Renal cortex interstitium (tissue), 15 donors: ENCODE measurements at places on chromosomes 3 and 15. TPM values are rescaled to one million over a fixed set of nuclear protein-coding genes. Genes with fewer than 3 reads are reported as not detected.
A peak's percentile ranks its signal among the peaks of the same experiment; 100 is the strongest.

DNA sequence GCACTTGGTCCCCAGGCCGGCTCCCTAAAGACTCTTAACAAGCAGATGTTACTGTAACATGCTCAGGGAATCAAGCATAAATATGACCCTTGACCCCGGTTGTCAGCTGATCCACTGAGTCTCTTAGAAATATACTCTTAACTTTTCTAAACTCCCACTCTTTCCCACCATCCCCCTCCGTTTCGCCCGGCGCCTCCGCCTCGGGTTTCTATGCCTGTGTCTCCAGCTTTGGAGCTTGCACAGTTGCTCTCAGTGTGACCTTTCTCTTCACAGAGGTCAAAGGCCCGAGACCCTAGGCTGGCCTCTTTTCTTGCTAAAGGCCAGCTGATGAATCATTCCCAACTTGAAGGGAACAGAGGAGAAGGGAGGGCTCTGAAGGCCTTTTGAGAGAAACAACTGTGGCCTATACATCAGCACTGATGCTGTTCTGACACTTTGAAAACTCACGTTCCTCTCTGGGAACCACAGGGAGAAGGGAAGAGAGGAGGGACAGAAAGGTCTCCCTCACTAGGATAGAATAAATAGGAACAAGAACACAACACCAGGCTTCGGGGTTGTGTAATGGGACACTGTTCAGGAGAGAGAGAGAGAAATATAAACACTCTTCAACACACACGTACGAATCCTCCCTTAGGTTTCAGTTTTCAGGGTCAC, 484.5 kb upstream of the NR2F2 start:
- DNase-seq: peak; percentile 86

PRKCD gene
- polyA plus RNA-seq: 17.2 TPM

RARB gene
- polyA plus RNA-seq: 56.0 TPM

- DNase-seq: no peak
Observed at GRCh38 chr3:41118461-41119390, 80.6 kb upstream of the CTNNB1 start.

DNA sequence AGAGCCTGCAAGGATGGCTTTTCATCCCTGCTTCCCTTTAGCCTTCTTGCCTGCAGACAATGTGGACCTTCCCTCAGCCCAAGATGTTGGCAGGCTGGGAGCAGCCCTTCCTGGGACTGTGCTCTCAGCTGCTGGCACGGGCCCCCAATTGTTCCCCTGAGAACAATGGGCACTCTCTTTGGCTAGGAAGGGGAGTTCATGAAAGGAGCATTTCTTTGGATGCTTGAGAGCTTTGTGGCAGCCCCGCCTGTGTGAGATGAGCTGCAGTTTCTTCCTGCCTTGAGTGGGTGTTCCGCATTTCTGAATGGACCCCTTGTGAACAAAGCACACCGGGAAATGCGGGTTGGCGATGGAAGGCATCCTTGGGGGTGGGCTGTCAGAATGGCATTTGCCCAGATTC, 35.0 kb upstream of the BSN start:
- no peak for DNase-seq

DNA sequence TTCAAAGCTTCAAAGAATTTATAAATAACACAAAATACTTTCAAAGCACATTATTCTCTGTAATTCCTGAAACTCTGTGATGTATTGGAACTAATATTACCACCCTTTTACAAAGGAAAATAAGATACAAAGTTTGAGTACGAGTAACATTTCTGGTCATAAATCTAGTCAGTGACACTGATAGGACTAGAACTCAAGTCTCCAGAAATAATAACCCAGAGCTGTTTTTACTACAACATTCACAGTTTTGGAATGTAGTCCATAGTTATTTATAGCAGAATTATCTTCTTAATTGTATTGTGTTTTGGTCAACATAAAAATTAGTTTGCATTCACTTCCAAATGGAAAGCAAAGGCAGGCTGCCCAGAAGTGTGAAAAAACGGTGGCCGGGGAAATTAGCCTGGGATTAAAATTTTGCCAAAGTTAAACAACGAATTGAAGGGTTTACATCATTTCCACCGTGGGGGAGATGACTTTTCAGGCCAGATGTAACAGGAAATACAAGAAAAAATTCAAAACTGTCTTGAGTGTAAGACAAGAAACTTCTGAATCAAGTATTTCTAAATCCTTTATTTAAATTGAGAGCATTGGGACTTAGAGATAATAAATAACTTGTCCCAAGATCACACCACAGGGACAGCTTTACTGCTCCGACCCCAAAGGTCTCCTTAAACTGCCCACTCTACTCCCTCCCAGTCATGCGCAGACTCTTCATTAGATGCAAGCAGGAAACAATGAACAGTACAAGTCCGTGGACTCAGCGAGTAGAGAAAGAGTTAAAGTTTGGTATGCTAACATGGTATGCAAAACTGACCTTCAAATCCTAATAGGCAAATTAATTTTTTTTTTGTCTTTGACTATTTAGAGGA, 74.3 kb upstream of the VGLL4 start:
- DNase-seq: peak; percentile 66

GRCh38 chr15:58057559-58057958, 8.0 kb downstream of the ALDH1A2 start:
- no peak for DNase-seq
